ENCODE measurements at places on chromosomes 3 and 15. TPM values are rescaled to one million over a fixed set of nuclear protein-coding genes. Genes with fewer than 3 reads are reported as not detected.

DNA sequence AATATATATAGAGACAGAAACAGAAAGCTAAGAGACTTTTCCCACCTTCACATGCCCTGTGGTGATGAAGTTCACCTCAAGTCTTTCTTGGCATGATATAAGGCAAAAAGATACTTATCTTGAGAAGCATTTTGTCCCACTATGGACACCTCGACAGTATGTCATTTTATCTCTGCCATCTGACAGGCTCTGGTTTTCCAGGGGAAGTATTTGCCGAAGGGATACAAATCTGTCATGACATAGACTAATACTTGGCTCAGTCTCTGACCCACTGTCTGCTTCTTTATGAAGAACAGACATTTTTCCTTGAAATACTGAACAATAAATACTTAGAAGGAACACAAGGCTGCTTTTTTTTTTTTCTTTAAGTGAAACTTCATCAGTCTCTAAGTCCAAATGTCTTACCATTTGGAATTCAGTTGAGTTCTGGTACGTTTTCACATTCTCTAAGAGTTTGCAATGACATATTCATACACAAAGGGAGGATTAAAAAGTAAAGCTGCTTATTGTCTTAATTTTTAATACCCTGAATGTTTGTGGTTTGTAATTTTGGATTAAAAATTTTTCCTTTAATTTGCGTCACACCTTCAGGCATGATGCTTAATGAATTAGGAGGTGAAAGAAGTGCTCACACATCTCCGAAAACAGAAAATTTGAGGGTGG lies 87.8 kb upstream of the LMOD3 start:
- H3K4me1 ChIP-seq = peaks cover 73% of the 10 kb centered on the region
- H3K27me3 ChIP-seq = no peaks in the 10 kb centered on the region
- no peak overlapping the region for H3K27ac ChIP-seq
- no peak for DNase-seq
- H3K4me3 ChIP-seq = no peak overlapping the region
- peaks cover 10% of the 10 kb centered on the region for H3K36me3 ChIP-seq

- no peaks in the 10 kb centered on the region for H3K27me3 ChIP-seq
- no peak overlapping the region for H3K27ac ChIP-seq
- H3K4me1 ChIP-seq = no peaks in the 10 kb centered on the region
Observed at GRCh38 chr3:117349566-117349965, 640.0 kb downstream of the TUSC7 start.

DNA sequence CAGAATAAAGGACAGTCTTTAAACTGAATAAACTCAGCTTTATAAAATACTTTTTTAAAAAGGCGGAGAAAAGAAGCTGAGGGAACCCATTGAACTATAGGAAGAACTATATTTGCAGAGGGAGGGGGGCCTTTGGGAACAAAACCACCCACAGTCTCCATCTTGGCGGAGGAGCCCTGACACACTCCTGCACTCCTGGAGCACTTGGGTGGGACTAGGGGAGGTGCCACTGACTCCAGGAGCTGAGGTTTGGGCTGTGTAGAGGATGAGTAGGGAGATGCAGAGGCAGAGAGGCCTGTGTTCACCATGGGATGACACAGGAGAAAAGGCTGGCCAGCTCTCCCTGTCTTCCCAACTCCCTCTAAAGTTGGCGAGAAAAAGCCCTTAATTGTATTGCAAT lies 35.8 kb downstream of the IFT122 start:
- H3K27ac ChIP-seq = no peak overlapping the region
- no peaks in the 10 kb centered on the region for H3K36me3 ChIP-seq
- no peak overlapping the region for H3K4me3 ChIP-seq
- no peak for DNase-seq
- peaks cover under 1% of the 10 kb centered on the region for H3K4me1 ChIP-seq
- H3K27me3 ChIP-seq = no peaks in the 10 kb centered on the region

The SEC22A gene
- 36.4 TPM for total RNA-seq

Measured in esophagus squamous epithelium (tissue), 5 donors.